Vagina (tissue), 2 donors: ENCODE measurements at places on chromosomes 16 and 17.

- DNase-seq: no peak
These were observed 1.1 kb upstream of the PIGQ start for GRCh38 chr16:568401-569258.

GRCh38 chr17:49452201-49452600 lies 37.5 kb upstream of the PHB1 start:
- DNase-seq: no peak

DNA sequence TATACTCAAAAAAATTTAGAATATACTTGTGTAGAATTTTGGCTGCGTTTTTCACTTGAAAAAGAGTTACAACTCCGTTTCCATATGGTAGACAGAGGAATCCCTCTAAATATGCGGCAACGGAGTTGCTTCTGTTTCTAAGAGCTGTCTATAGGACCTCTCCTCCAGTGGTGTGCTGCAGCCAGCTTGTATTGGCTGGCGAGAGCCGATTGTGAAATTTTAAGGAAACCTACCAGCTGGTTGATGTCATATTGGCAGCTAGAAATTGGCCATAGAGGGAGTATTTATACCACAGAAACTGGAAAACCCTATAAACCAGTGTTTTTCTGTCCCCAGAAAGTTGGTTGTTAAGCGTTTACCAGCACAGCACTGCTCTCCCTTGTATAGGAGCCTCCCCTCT lies 655.8 kb upstream of the EEF2KMT start:
- no peak for DNase-seq

DNA sequence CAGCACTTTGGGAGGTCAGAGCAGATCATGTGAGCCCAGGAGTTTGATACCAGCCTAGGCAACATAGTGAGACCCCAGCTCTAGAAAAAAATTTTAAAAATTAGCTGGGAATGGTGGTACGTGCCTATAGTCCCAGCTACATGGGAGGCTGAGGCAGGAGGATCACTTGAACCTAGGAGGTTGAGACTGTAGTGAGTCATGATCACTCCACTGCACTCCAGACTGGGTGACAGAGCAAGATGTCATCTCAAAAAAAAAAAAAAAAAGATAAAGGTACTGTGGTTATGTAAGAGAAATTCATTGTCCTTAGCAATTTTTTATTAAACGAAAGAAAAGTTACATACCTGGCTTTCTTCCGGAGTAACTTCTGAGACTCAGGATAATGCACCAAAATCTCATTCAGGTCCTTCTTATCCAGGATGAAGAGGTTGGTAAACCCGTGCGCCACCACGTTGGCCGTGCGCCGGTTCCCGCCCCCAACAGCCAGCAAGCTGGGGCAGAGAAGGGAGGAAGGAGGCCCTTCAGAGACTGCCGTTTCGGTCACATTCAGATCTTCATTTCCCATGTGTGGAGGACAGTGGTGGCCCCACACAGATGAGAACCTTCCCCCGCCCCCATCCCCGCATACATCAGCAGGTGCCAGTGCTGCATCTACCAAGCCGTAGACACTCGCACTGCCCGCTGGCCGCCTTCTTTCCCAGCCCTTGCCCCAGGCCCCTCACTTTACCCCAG lies 73.7 kb downstream of the CNGB1 start:
- no peak for DNase-seq

- DNase-seq: no peak
These were observed 21.9 kb downstream of the ACE start for GRCh38 chr17:63498626-63499195.

- DNase-seq: no peak
These were observed 80.7 kb downstream of the HELZ start for GRCh38 chr17:67164302-67164701.

DNA sequence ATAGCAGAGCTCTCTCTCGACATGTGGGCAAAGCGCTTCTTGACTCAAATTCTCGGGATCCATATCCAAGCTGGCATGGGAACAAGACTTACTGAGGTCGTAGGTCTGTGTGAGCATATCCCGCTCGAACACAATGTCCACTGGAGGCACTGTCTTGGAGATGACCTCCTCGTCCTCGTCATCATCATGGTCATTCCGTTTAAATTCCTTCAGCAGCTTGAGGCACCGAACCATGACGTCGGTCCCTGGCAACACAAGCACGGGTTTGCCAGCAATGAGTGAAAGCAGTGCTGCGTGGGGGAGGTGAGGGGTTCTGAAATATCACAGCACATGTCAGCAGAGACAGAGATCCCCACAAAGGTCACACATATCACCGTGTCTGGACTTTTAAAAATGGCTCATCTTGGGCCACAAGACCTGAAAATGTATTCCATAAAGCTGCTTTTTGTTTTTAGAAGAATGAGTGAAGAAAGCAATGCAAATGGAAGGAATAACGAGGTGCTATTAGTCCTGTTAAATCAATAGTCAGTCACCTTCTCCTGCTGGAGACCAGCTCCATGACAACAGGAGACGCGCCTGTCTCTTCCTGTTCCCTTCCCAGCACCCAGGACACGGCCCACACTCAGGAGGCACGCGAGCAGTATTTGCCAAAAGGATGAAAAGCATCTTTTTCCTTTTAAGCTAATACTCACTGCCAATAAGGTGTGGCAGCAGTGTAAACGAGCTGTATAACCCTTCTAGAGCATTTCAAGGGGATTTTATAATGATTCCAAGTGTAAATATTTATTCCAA lies 37.9 kb downstream of the GTF3C1 start:
- DNase-seq: no peak

DNA sequence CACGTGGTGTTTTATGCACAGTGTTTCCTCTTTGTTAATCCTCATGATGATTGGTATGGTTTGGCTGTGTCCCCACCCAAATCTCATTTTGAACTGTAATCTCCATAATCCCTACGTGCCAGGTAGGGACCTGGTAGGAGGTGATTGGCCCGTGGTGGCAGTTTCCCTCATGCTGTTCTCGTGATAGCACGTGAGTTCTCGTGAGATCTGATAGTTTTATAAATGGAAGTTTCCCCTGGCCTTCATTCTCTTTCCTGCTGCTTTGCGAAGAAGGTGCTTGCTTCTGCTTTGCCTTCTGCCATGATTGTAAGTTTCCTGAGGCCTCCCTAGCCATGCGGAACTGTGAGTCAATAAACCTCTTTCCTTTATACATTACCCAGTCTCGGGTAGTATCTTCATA lies 115.8 kb downstream of the WWOX start:
- no peak for DNase-seq

- no peak for DNase-seq
These were observed 10.1 kb upstream of the PRM1 start for GRCh38 chr16:11291091-11291703.

DNA sequence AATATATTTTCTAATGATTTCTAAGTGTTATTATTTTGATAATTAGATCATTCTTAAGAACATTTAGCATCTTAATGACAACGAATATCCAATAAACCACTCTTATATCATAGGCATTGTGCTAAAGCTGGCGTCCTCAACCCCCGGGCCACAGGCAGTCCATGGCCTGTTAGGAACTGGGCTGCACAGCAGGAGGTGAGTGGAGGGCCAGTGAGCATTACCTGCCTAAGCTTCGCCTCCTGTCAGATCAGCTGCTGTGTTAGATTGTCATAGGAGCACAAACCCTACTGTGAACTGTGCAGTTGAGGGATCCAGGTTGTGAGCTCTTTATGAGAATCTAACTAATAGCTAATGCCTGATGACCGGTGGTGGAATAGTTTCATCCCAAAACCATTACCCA lies 3.7 kb downstream of the DUXB start:
- DNase-seq: no peak

DNA sequence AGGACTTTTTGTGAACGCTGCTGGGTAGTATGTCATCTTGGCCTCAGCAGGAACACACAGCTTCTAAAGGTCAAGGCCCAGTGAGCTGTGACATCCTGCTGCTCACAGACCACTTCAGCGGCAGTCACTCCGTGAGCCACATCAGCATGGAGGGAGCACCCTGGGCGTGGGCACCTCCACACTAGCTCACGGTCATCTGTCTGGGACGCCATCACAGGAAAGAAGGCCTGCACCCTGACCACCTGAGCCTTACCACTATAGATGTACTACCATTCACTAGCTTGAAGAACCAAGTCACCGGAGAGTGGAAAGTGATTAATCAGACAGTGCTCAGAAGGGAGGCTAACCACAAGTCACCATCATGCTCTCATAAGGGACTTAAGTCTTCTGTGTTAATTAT lies 3.3 kb downstream of the AXIN1 start:
- no peak for DNase-seq

GRCh38 chr16:19092653-19093410 lies 20.9 kb upstream of the ITPRIPL2 start:
- DNase-seq: no peak

- no peak for DNase-seq
These were observed 171.1 kb downstream of the SNX29 start for GRCh38 chr16:12147681-12148080.

DNA sequence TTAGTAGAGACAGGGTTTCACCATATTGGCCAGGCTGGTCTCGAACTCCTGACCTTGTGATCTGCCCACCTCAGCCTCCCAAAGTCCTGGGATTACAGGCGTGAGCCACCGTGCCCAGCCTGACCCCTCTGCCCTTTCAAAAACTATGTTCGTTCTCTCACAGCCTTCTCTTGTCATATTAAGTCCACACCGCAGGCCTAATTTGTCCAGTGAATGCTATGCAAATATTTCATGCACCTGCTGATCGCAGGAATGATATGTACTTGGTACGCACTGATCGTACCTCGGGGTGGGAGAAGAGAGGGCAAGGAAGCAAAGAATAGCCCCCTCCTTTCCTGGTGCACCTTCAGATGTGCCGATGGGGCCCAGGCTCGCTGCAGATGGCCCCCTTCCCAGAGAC lies 3.0 kb upstream of the BIRC5 start:
- no peak for DNase-seq

DNA sequence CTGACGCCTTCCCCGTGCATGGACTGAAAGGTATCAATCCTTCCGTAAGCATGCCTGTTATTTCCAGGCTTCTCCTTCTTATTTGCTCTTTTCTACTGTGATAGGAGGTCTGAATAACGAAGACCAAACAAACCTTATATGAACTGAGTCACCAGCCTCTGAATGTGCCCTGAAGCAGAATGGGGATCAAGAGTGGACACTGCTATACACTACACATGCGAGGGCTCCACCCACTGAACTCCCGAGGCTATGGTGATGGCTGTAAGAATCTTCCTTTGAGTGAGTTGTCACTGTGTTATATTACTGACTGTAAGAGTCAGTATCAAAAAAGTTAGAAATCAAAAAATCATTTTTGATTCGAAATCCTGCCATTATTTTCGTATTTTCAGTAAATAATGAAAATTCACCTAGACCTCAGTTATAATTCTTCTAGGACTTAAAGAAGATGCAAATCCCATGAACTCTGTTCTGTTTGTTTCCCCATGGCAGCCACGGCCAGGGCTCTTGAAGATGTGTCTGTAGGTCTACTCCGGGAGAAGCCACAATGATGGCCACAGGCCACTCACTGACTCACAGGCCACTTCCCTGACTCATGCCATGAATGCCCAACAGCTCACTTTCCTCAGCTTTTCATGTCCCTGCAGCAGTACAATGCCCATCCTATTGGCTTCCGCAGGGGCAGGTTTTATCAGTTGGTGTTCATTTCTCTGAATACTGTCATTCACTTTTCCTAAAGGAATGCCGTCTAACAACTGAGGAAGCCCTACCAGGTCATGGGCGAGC lies 54.7 kb downstream of the ZZEF1 start:
- no peak for DNase-seq

GRCh38 chr16:68088130-68088972 lies 3.2 kb downstream of the NFATC3 start:
- DNase-seq: no peak

- DNase-seq: no peak
These were observed 504 bp downstream of the SRSF1 start for GRCh38 chr17:58006560-58006923.

GRCh38 chr17:61897548-61898180 lies 30.1 kb downstream of the INTS2 start:
- DNase-seq: no peak

GRCh38 chr17:31313982-31314781 lies at the start of gene EVI2B:
Gene EVI2B, minus strand, starts transcription at chr17:31314054. Its CDS starts 8,445 bp downstream, at chr17:31305609.
- DNase-seq: no peak

- no peak for DNase-seq
These were observed 12.5 kb downstream of the ZNF652 start for GRCh38 chr17:49349541-49349940.

- no peak for DNase-seq
These were observed 18.0 kb downstream of the C17orf67 start for GRCh38 chr17:56815711-56816110.

DNA sequence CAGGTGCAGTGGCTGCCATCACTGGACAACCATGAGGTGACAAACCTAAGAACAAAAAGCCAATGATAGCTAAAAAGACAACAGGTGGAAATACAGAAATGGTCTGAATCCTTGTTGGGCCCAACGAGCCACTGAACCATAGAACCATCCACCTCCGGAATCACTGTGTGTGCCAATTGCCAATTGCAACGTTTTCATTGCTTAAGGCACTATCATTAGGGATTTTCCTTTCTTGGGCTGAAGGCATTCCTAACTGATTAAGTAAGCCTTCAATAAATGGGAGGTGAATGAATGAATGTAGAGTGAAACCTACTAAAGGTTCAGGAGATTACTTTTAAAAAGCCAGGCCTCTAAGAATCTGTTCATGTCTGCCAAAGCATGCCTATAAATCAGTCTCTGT lies 3.6 kb downstream of the USP31 start:
- DNase-seq: no peak

DNA sequence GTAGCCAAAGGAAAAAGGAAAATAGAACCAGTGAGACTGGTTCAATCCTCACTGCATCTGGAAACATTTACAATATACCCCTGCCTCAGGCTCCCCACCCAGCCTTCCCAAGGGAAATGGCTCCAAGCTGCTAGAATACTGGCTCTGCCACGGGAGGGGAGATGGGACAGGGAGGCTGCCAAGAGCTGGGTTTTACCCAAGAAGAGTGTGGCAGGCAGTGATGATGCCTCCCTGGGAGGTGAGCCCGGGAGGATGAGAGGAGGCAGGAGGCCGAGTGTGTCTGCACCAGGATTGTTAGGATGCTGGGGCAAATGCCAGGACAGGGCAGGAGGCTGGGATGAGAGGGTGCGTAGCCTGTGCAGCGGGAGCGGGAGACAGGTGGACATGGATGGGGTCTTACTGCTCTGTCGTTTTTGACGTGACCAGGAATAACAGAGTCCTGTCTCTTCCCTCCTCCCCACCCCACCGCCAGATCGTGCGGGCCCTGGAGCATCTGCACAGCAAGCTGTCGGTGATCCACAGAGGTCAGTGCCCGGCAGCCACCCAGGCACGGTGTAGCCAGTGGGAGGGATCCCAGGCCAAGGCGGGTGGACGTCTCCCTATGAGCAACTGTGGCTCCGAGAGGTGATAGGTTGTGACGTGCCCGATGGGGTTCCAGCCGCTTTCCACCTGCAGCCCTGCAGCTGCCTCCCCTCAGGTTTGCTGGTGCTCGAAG lies 18.4 kb downstream of the MAP2K3 start:
- DNase-seq: no peak
